Activated T-helper 17 cell treated with anti-CD3 and anti-CD28 coated beads, Interleukin-2, amount 50 U/mL, for 72 hours (primary cell): ENCODE measurements at places on chromosomes 5 and 9.

GRCh38 chr9:95086564-95086955 lies 230.9 kb downstream of the FANCC start:
- no peaks in the 10 kb centered on the region for H3K27me3 ChIP-seq
- H3K36me3 ChIP-seq, result no peaks in the 10 kb centered on the region
- H3K4me1 ChIP-seq, result no peaks in the 10 kb centered on the region
- no peak for ATAC-seq
- no peak overlapping the region for H3K27ac ChIP-seq

- H3K27me3 ChIP-seq, result no peaks in the 10 kb centered on the region
- peak overlapping the region; percentile 20 for H3K4me3 ChIP-seq
- H3K4me1 ChIP-seq, result peaks cover 24% of the 10 kb centered on the region
- ATAC-seq, result no peak
- H3K36me3 ChIP-seq, result no peaks in the 10 kb centered on the region
These were observed 11.5 kb upstream of the SHOC1 start for GRCh38 chr9:111806259-111806658.

DNA sequence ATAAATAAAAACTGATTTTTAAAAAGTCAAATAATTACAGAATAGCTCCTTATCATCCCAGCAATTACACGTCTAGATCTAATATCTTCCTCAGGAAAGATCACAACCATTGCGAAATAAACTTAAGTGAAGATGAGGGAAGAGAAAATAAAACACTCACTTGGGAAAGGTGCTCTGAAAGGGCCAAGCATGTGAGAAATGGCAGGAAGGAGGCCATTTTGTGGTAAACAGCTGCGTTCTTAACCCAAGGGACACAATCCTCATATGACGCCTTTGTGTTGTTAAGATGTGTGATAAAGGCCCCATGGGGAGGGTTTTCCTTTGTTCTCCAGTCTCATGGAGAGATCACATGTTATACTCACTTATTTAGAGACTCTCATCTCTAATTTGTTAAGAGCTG lies 32.5 kb downstream of the JAKMIP2 start:
- H3K36me3 ChIP-seq, result peaks cover 4% of the 10 kb centered on the region
- H3K27ac ChIP-seq, result no peak overlapping the region
- no peaks in the 10 kb centered on the region for H3K27me3 ChIP-seq
- H3K4me1 ChIP-seq, result no peaks in the 10 kb centered on the region
- ATAC-seq, result no peak

GRCh38 chr5:91110686-91111085 lies 272.4 kb downstream of the ARRDC3 start:
- no peak for ATAC-seq
- peaks cover 19% of the 10 kb centered on the region for H3K27me3 ChIP-seq
- H3K36me3 ChIP-seq, result no peaks in the 10 kb centered on the region
- no peaks in the 10 kb centered on the region for H3K4me1 ChIP-seq
- no peak overlapping the region for H3K27ac ChIP-seq

- H3K27me3 ChIP-seq, result peaks cover 25% of the 10 kb centered on the region
- H3K4me1 ChIP-seq, result no peaks in the 10 kb centered on the region
- H3K27ac ChIP-seq, result no peak overlapping the region
- ATAC-seq, result no peak
- H3K4me3 ChIP-seq, result no peak overlapping the region
These were observed 88.5 kb downstream of the DAB2IP start for GRCh38 chr9:121739971-121740370.

GRCh38 chr9:87259543-87260518 lies 237.8 kb upstream of the DAPK1 start:
- H3K27ac ChIP-seq, result no peak overlapping the region
- no peak for ATAC-seq
- H3K4me1 ChIP-seq, result no peaks in the 10 kb centered on the region
- H3K27me3 ChIP-seq, result no peaks in the 10 kb centered on the region
- no peaks in the 10 kb centered on the region for H3K36me3 ChIP-seq
